Placental epithelial cell (primary cell): ENCODE measurements at places on chromosomes 2 and 18. TPM values are rescaled to one million over a fixed set of nuclear protein-coding genes. Genes with fewer than 3 reads are reported as not detected.

DUSP2 gene
- total RNA-seq, result 1.6 and 2.5 TPM in 2 replicates

IL1RN gene
- 5.1 and 9.2 TPM in 2 replicates for total RNA-seq

RAD51AP2 gene
- not detected in 2 replicates for total RNA-seq

TMEM200C gene
- total RNA-seq, result 0.11 and 0.79 TPM in 2 replicates

AOX1 gene
- total RNA-seq, result 3.5 and 23.0 TPM in 2 replicates

LYPD6B gene
- 8.0 and 9.4 TPM in 2 replicates for total RNA-seq

WNT6 gene
- total RNA-seq, result 1.1 and 21.2 TPM in 2 replicates

TRIM54 gene
- total RNA-seq, result not detected in 2 replicates

SYT4 gene
- not detected in 2 replicates for total RNA-seq
